ENCODE measurements at places on chromosomes 1 and 21.

DNA sequence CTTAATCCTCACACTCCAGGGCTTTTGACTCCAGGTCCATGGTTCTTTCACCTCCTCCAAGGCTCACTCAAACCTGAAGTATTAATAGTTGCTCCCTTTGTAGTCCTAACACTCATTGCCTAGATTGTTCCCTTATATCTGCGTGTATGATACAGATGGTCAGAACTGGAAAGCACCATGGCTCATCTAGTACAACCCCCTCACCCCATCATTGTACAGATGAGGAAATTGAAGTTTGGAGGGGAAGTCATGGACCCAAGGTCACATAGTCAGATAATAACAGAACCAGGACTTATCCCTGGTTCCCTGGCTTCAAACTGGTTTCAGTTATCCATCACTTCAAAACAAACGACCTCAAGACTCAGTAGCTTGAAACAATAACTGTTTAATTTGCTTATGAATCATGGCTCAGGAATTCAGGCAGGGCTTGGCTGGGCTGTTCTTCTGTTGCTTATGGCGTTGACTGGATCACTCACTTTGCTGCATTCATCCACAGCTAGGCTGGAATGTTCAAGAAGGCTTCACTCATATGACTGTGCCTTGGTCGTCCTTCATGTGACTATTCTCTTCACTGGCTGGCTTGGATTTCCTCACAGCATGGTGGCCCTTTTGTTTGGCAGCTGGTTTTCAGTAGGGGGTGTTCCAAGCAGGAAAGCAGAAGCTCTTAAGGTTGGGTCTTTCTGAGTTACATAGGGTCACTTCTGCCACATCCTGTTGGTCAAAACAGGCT lies 5.0 kb downstream of the NOS1AP start:
- no peak for DNase-seq

GRCh38 chr21:42091899-42092508 lies 20.9 kb downstream of the UMODL1 start:
- DNase-seq, result no peak

DNA sequence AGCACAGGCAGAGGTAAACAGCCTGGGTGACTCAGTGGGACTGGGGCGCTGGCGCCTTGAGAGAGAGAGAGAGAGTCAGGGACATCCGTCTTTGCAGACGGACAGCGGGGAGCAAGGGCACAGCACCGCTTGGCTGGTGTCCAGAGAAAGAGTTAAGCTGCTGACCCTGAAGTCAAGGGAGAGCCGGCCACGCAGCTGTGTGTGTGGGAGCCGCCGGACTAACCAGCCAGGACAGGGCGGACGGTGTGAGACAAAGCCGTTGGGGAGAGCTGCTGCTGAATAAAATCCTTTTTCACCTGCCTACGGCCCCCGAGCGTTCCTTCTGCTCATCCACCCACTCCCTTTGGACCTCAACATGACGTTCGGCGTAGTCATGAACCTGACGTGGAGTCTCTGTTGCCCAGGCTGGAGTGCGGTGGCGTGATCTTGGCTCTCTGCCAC lies 14.5 kb downstream of the CFAP74 start:
- DNase-seq, result no peak

GRCh38 chr1:81584398-81584797 lies 216.3 kb upstream of the ADGRL2 start:
- no peak for DNase-seq

DNA sequence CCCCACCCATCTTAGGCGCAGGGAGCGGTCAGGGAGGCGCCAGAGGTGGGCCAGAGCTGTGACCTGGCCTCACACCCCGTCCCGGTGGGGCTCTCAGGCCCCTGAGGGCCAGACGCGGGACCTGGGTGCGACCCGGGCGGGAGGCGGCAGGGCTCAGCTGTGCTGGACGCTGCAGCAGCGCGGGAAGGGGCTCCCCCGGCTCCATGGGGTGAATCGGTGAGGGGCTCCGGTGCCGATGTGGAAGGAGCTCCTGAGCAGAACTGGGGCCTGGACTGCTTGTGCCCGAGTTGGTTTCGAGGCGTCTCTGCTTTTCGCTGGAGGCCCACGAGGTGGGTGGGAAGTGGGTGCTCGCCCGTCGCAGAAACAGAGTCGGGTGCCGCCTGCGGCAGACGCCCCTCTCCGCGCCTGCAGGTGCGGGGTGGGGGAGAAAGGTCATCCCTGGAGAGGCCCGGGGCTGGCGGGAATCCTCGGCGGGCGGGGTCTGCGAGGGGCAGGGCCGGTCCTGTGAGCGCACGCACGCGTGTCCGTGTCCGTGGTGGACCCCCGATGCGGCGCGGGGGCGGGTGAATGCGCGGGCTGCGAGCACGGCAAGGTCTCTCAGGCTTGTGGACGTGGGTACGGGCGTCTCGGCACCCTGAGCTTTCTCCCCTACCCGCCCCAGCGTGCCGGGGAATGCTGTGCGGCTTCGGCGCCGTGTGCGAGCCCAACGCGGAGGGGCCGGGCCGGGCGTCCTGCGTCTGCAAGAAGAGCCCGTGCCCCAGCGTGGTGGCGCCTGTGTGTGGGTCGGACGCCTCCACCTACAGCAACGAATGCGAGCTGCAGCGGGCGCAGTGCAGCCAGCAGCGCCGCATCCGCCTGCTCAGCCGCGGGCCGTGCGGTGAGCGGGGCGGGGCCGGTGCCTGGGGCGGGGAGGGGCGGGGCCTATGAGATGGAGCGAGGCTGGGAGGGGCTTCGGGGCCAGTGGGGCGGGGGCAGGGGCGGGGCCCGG lies 20.4 kb downstream of the AGRN start:
- DNase-seq, result peak; percentile 16

GRCh38 chr1:158148468-158148867 lies 32.2 kb upstream of the CD1D start:
- DNase-seq, result no peak

GRCh38 chr1:3283849-3284248 lies 170.6 kb upstream of the ARHGEF16 start:
- no peak for DNase-seq

GRCh38 chr1:158180741-158181576 lies at the start of gene CD1D:
Gene CD1D (plus strand): TSS chr1:158180895. CDS start chr1:158181102, 207 bp downstream.
- DNase-seq, result no peak

- DNase-seq, result no peak
These were observed 5.1 kb upstream of the TMEM269 start for GRCh38 chr1:42779725-42780124.

DNA sequence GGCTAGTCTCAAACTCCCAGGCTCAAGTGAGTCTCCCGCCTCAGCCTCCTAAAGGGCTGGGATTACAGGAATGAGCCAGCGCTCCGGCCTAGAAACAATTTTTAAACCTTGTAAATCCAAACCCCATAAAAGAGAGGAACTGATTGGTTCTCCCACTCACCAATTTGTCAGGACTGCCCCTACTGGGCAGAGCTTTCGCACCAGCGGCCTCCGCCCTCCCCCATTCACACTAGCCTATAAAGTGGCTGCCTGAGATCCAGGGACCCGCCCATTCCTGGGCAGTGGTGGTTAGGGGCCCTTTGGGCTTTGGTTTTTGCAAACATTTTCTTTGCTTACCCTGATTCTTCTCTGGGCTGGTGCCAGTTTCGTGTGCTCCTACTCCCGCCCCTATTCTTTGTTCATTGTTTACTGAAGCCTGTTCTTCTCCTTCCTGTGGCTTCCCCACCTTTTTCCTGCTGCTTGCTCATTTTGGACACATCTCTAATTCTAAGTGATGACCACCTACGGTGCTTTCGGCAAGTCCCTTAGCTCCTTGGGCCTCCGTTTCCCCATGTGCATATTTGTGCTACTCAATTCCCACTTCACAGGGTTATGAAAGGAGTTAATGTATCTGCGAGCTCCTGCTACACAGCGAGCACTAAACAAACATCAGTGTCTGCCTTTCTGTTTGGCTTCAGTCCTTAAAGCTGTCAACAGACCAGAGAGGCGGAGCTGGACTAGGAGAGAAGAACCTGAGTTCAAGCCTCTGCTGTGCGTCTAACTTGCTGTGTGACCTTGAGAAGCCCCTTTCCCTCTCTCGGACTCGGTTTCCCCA lies 39.8 kb upstream of the CLIC4 start:
- DNase-seq, result peak; percentile 94

- peak; percentile 42 for DNase-seq
These were observed 881 bp downstream of the USP25 start for GRCh38 chr21:15730484-15731242.

GRCh38 chr1:165239873-165240272 lies 116.6 kb downstream of the LMX1A start:
- no peak for DNase-seq

DNA sequence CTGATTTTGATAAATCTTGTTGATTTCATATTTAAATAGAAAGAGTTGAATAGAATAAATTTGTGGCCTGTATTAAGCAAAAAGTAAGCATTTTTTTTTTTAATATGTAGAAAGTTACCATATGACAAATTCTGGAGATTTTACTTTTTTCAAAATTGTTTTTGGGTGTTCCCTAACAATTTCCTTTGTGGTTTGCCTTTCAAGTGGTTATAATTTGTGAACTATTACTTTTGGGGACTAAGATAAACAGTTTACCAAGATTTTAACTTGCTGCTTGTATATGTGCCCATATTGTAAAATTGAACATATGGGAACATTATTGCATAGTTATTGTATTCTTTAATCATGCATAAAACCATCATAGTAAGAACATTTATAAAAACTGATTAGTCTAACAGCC lies 34.6 kb downstream of the SLC30A7 start:
- DNase-seq, result no peak

GRCh38 chr1:32051706-32052105 lies 21.0 kb upstream of the TMEM39B start:
- no peak for DNase-seq

GRCh38 chr21:41610042-41610839 lies 102.3 kb upstream of the TMPRSS2 start:
- DNase-seq, result peak; percentile 36

GRCh38 chr21:45590246-45590725 lies 48.0 kb upstream of the SLC19A1 start:
- DNase-seq, result no peak

DNA sequence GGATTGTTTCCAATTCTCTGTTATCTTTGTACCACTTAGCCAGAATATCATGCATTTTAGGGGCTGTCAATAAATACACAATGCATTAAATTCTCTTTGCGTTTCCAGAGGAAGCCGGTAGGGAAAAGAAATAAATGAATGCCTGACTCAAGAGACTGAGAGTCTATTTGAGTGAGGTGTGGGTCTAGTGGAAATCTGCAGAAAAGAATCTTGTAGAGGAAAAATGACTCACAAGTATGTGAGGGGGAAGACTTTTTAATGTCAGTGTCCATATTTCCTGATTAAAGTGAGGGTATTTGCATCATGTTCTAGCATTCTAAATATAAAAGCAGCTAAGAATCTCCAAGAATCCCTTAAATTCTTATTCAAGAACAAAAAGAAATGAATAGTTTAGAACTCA lies 271.1 kb downstream of the PTPRC start:
- DNase-seq, result no peak

GRCh38 chr1:230074762-230075161 lies 7.7 kb downstream of the GALNT2 start:
- no peak for DNase-seq

DNA sequence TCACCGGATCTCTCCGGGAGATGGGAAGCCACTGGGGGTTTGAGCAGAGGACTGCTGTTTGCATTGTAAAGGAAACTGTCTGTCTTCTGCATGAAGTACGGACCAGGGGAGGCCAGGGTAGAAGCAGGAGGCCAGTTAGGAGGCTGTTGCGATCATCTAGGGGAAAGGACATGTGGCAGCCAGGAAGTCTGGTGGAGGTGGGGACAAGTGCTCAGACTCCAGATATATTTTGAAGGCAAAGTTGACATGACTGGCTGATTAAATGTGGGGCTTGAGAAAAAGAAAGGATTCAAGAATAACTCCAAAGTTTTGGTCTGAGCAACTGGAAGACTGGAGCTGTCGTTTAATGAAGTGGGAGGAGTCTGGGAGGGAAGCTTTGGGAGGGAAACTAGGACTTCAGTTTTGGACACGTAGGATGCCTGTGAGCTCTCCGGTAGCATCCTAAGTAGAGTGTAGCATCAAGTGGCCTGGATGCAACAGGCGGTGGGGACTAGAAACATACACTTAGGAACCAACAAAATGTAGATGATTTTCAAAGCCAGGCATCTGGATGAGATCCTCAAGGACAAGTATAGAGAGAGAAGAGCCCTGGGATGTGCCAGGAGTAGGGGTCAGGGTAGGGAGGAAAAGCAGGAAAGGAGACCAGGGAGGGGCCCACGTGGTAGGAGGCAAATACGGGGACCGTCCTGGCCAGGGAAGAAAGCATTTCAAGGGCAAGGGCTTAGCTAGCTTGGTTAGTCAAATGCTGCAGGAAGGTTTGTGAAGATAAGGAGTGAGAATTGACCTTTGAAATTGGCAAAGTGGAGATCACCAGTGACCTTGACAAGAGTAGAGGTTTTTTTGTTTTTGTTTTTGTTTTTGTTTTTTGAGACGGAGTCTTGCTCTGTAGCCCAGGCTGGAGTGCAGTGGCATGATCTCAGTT lies 3.7 kb upstream of the C1orf210 start:
- DNase-seq, result no peak

DNA sequence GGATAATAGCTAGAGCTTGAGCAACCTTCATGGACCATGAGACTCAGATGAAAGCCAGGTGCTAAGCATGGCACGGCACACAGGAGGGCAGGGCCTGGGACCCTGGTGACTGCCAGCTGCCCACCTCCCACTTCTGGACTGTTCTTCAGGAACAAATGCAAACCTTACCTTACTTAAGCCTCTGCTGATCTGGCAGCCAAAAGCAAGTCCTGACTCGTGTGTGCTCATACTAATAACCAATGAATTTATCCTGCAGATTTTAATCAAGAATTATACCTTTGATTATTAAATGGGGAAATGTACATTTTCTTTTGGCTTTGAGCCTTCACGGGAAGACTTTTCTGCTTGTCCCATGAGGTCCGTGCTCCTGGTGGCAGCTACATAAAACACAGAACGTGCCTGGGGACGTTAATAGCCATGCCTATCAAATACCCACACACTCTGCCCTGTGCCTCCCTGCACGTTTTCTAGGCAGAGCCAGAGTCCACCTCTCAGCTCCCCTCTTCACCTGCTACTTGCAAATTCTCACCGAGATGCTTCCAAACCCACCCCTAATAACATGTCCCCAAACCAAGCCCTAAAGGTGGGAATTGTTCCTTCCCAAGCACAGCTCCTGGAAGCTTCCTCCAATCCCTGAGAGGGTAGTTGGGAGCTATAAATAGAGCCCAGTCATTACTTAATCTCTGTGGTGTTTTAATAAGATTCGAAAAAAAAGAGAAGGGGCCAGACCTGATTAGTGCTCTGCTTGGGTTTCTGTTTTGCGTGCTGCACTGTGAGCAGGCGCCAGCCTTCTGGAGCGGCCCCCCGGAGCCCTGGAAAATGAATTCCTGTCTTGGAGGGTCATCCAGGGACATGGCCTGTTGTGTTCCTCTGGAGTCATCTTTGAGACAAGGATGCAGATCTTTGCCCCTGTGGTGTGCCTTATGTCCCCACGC lies 33.5 kb downstream of the SLC1A7 start:
- DNase-seq, result no peak

DNA sequence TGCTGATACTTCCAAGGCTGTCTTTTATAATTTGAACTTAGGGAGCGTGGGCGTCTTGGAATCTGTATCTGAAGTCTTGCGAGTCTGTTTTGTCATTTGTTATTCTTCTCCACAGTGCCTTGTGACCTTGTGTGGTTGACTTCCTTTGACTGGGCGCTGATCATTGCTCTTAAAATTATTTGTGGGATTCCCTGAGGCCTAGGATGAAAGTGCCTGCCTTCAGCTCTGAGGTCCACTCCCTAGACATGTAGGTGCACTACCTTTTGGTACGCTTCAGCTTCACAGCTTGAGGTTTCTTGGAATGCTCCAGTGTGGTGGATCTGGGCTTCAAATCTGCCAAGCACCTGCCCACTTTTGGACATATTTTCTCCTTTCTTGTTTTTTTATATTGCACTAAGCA lies 50.2 kb upstream of the IGSF5 start:
- DNase-seq, result no peak
